ENCODE measurements at places on chromosomes 2 and 18.

DNA sequence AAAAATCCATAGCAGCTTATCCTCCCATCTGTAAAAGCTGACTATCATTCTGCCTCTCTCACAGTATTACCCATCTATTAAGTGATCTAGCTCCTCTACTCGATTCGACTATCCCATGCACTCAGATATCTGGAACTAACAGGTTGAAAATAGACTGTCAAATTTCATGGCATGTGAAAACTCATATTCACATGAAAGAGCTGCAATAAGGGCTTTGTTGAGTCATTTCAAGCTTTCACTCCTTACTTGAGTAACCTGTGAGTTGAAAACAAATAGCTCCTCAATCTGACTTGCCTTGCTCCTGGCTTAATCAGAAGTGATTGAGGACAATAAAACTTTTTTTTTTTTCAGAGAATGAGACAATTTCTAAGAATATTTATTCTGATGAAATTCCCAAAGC is 192.4 kb upstream of the ERBB4 start:
- no peak for DNase-seq

DNA sequence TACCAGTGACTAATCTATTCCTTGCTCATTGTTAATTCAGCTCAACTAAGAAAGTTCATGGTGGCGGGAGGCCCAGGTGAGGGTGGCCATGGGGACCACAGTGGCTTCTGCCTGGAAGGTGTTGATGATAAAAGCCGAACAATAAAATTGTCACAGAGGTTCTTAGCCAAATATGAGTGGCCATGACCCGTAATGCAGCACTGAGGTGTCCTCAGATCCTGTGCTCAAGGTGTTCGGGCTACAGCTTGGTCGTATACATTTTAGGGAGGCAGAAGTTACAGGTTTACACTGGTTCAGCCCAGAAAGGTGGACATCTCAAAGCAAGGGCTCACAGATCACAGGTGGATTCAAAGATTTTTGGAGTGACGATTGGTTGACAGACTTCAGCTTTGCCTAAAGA is 98.5 kb upstream of the SNTG2 start:
- DNase-seq: no peak

- no peak for DNase-seq
Observed at GRCh38 chr2:239697399-239698164, 296.8 kb upstream of the HDAC4 start.

DNA sequence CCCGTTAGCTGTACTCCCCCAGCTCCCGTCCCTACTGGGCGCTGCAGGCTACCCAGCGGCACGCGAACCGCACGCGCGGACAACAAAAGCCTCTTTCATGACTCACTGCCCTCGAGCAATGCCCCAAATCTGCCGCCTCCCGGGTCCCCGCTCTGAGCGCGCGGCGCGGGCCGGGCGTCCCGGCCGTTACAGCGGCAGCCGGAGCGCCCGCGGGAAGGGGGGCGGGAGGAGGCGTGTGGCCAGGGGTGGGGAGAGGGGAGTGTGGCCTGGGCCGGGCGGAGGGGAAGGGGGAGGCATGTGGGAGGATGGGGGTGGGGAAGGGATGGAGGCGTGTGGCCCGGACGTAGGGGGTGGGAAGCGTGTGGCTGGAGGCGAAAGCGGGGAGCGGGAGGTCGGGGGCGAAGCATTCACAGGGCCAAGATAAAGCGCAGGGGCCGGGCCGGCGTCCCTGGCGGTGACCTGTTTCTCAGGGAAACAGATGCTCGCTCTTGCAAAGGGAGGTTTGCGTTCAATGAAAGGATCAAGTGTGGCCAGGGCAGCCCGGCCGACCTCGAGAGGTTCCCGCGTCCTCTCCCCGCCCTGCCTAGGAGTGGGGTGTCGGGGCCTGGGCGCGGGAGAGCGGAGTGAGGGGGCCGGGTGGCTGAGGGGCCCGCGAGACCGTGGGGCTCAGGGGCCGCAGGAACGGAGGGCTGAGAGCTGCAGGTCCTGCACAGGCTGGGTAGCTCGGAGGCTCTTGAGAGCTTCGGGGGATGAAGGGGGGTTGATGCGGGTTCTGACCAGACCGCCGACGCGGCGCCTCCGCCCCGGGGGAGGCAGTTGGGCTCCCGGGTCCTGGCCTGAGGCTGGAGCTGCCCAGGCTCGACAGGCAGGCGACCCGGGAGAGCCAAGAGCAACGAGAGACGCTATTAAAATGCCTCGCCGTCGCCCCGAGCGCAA is 3.5 kb upstream of the NEUROD1 start:
- DNase-seq: no peak

DNA sequence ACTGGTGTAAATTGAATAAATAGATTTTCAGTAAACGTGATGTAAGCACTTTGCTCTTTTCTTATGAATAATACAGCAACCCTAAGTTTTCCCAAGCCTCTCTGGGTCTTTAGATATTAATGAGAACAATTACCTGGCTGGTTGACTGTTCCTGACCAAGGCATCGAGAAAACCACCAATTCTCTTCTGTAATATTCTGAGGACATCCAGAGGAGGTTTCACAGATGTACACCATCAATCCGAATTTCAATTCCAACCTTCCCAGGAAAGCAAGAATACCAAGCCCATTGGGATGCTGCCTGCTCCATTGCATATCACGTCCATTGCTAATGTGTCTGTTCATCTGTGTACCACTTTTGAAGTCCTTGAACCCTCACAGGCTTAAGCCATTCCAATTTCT is 571.8 kb downstream of the NUP35 start:
- DNase-seq: no peak

- no peak for DNase-seq
Observed at GRCh38 chr2:53202063-53202462, 565.5 kb upstream of the CHAC2 start.

Measured in stimulated activated CD4-positive, alpha-beta T cell treated with anti-CD3 and anti-CD28 coated beads, Interleukin-15, amount 100 ng/mL, for 1 hour (primary cell).